Fibroblast of lung (primary cell): ENCODE measurements at places on chromosomes 7 and 10. TPM values are rescaled to one million over a fixed set of nuclear protein-coding genes. Genes with fewer than 3 reads are reported as not detected.

- no peaks in the 10 kb centered on the region for H3K27me3 ChIP-seq
- no peak overlapping the region for H3K4me3 ChIP-seq
- no peak for DNase-seq
Observed at GRCh38 chr7:66157060-66157459, 42.4 kb downstream of the CRCP start.

GRCh38 chr7:154855366-154855765 lies 147.6 kb downstream of the PAXIP1 start:
- H3K4me3 ChIP-seq, result no peak overlapping the region
- no peak for DNase-seq

The ADIRF gene
- total RNA-seq, result 119 and 142 TPM in 2 replicates

The CDC14C gene
- total RNA-seq, result under 0.01 and 0.17 TPM in 2 replicates
